HEK293T (cell line): ENCODE measurements at places on chromosomes 4 and X.

DNA sequence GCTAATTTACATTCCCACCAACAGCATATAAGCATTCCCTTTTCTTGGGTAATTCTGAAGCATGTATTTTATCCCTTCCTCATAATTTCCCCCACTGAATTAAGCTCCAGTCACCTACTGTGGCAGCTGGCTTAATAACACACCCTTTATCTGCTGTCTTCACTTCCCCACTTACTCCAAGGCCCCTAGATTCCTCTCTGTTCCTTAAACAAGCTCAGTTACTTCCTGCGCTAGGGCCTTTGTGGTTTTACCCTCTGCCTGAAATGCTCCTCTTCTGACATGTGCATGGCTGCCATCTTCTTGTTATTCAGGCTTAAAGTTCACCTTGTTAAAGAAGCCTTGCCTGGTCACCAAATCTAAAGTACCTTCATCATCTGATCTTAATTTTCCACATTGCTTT is 47.2 kb upstream of the RPS6KA3 start:
- no peak for DNase-seq

DNA sequence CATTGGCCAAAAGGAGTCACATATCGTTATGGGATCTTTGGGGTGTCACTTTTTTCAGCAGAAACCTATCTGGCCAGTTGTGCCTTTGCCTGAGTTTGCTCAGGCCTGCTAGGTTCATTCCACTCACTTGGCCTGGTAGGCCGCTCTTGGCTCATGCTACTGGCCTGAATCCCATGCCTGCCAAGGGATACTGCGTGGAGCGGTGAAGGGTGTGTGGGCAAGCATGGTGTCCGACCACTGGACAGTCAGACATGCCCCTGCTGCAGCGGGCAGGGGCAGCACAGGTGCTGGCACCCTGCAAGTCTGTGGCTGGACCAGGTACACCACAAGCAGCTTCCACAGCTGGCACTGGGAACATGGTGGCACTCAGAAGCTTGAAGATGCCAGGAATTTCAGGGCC is 11.3 kb upstream of the PPM1K start:
- no peak for DNase-seq

DNA sequence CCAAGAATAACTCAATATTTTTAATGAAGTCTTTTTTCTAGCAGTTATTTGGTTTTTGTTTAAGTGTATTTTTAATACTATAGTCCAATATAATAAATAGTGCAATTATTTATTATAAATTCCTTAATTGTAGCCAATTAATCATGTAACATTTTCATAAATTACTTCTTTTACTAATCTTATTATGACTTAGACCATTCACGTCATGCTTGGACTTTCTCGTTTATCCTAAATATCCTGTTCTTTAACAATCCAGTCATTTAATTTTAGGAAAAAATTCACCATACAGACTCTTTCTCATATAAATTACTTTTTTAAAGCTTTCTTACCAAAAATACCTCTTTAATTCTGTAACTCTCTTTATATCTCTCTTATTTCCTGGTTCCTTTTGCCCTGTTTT is 350.1 kb downstream of the AR start:
- no peak for DNase-seq

DNA sequence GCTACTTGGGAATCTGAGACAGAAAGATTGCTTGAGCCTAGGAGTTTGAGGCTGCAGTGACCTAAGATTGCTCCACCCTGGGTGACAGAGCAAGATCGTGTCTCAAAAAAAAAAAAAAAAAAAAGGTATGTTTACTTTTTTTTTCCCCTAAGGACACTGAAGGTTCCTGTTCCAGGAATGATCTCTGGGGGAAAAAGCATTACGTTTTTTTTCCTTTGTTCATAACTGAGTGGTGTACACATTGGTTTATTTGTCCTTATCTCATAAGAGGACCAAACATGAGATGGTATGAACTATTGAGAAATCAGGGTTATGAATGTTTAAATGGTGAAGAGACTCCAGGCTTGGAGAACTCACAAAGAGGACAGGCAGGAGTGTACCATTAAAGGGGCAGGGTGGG is 120.4 kb upstream of the IL1RAPL2 start:
- DNase-seq = no peak

DNA sequence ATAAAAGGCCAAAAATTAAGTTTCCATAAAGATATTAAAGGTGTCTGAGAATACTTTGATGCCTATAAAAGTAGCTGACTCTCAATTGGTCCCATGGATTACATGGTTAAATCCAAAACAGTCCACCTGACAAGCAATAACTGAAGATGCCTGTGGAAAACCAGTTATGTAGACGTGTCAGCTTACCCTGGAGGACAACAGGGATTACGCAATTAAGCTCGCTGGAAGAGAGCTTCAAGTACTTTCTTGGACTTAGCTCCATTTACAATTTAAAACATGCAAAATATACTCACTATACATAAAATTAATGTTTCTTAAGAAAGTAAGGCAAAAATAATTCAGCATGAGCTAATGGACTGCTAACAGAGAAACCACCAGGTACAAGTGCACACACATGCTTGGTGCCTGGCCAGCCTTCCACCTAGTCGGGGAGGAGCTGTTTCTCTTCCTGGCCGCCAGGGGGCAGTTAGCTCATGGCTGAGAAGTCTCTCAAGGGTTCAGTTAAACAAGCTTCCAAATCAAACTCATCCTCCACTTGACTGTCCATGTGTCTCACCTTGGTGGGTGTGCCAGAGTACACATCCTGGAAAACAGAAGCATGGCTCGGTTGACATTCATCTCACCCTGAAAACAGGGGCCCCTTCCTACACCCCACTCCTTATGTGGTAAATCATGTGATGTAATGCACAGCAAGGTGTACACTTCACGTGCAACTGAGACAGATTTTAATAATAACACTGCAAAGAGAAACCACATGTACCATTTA is 9.2 kb upstream of the FAM53A start:
- peak; percentile 83 for DNase-seq

DNA sequence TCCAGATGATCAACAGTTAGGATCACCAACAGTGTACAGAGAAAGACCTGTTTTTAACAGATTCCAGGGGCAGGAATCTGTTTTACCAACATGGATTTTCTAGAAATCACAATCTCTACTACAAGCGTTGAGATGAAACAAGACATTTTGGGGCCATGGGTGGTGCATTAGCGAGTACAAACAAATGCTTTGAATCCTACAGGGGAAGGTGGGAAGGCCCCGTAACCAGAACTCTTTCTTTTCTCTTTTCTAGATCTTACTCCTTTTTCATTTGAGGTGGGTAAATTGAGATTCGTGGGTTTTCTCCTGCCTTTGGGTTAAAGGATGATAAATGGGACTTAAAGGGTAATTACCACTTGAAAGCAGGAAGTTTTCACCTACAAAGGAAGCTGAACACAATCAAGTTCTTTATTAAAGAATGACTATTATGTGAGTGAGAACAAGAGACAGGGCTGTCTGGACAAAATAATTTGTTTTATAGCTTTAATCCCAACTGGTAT is 189.9 kb upstream of the ANXA3 start:
- DNase-seq = no peak

DNA sequence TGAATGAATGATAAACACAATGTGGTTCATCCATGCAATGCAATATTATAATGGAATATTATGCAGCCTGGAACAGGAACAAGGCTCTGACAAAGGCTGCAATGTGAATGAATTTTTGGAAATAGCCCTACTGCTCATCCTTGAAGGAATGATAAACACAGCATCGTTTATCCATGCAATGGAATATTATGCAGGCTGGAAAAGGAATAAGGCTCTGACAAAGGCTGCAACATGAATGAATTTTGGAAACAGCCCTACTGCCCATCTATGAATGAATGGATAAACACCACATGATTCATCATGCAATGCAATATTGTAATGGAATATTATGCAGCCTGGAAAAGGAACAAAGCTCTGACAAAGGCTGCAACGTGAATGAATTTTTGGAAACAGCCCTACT is 159.4 kb downstream of the CRLF2 start:
- no peak for DNase-seq

DNA sequence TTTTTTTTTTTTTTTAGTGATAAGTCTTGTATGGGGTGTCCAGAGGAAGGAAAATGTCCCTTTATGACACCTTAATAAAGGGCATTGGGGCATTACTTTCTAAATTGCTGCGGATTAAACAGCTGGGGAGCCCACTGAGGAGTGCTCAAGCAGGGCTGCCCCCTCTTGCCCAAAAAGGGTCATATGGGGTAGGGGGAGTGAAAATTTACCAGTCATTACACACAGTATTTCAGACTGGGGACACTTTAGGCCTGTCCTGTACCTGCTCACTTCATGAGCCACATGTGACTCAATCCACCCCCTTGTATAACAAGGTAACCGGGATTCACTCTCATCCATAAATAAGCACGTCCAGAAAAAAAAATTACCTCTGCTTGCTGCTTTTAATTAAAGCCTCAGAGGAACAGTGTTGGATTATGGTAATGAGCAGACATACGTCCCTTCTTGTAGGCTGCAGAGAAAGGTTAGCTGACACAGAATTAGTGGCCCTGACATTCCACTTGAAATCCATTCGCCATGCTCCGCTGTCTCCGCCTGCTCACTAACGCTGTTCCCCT is 1.8 kb downstream of the PRDM8 start:
- no peak for DNase-seq

DNA sequence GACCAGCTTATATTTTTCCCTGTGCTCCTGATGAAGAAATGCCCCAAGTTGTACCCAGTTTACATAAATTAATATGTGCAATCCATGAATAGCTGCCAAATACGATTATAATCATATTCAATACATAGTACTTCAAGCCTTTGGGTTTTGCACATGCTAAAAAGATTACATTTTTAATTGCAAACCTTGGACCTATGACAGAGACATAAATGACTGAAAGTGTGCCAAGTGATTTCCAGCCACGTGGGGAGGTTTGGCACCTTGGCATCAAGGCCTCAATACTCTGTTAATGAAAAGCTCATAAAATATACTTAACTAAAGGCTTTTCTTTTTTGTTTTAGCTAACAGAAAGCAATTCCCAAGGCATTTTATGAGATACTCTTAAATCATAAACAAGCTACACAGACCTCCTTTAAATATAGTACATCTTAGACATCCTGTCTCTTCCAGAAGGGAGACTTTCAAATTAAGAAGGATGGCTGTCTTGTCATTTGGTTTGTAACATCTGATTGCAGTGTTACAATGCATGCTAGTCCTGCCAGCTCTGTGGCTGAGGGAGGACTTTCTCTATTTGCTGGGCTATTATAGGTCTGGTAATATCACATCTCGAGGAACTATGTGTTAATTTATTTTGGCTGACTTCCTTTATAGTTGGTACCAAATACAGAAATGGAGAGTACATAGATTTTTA is 404.1 kb downstream of the AFF2 start:
- DNase-seq = no peak

GRCh38 chr4:25020236-25020635 is 10.5 kb downstream of the LGI2 start:
- no peak for DNase-seq

DNA sequence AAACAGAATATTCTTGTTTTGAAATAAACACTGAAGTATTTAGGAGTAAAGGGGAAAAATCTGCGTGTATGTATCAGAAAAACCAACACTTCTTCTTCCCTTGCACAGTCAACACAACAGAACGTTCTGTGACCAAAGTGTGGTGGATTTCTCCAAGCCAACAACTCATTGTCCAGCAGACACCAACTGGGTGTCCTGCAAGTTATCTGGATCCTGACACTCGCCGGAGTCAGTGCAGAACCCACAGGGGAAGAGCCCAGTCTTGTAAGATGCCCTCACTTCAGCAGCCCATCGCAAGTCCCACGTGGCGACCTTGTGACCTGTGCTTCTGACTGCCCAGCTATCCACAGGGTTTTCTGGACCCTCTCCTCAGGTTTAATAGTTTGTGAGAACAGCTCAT is 630.7 kb upstream of the ZFP42 start:
- no peak for DNase-seq

DNA sequence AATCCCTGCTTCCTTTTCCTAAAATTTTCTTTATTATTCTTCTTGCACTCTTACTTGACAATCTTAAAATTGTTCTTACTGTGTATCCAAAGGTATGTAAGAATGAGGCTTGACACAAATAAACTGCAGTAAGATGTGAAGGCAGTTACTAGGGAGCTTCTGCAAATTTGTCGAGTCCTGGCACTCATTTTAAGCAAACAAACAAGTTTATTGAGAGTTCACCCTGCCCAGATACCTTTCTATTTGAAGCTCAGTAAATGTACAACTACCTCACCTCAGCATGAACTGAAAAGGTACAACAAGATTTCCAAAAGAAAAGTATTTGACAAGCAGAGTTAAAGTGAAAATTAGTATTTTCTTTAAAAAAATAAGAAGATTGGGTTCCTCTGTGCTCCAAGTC is 13.3 kb upstream of the SYTL4 start:
- DNase-seq = no peak

GRCh38 chrX:7062903-7063302 is 84.6 kb upstream of the STS start:
- no peak for DNase-seq

GRCh38 chrX:253451-254297 is 27.5 kb upstream of the PLCXD1 start:
- no peak for DNase-seq

DNA sequence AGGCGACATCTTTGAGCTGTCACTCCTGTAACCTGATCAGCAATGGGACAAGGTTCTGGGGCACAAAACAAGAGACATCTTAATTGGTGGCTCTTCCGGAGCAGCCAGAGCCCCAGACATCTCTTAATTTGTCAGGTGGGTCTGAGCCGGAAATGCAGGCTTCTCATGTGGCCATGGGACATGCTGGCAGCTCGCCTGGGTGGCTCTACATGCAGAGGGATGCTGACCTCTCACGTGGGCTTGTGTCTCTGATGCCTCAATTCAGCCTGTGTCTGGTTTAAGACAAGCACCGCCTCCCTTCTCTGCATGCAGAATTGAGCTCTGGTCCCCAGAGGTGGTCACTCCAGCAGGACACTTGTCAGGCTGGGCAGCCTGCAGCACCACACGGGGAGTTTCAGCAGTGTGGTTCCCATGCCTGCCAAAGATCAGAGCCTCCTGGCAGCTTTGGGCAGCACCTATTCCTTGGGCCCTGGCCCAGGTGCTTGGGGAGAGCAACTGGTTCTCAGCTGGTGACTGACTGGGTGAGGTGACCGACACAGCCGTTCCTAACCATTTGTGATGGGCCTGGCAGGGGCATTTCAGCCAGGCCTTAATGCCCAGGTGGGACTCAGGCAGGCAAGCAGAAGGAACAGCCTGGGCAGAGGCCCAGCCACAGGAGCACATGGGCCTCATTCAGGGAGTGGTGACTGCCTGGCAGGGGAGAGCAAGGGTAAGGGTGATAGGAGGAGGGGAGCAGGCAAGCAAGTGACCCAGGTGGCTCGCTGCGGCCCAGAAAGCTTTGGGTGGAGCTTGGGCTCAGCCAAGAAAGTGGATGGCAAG is 53.4 kb downstream of the HMX1 start:
- DNase-seq = no peak

DNA sequence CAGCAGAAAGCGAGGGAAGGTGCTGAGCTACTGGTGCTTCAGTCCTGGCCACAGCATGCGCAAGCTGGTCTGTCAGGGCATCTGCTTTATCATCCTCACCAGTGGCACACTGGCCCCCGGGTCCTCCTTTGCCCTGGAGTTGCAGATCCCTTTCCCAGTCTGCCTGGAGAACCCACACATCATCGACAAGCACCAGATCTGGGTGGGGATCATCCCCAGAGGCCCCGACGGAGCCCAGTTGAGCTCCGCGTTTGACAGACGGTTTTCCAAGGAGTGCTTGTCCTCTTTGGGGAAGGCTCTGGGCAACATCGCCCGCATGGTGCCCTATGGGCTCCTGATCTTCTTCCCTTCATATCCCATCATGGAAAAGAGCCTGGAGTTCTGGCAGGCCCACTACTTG is 60.3 kb downstream of the ALPK1 start:
- no peak for DNase-seq
